ENCODE measurements at places on chromosomes 7 and 10.

- no peak for DNase-seq
Observed at GRCh38 chr10:125225051-125225450, 64.7 kb upstream of the CTBP2 start.

DNA sequence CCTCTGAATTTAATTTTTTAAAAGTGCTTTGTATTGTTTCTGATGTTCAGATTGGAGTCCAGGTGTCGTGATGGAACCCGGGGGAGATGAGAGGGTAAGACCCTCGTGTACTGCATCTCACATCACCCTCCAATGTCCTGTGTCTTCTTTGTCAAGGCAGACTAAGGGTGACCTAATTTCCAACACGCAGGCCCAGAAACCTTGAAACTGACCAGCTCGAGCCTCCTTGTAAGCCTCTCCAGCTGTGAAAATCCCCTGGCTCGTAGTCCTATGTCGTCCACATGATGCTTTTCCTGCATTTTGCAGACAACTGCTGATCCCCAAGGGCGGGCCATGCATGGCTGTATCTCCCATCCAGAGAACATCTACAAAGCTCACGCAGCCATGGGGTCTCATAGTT, 220.2 kb downstream of the ARHGAP12 start:
- no peak for DNase-seq

GRCh38 chr10:116041948-116042347, 231.1 kb downstream of the GFRA1 start:
- no peak for DNase-seq

GRCh38 chr7:120273476-120273975, 551 bp downstream of the KCND2 start:
- DNase-seq, result no peak

DNA sequence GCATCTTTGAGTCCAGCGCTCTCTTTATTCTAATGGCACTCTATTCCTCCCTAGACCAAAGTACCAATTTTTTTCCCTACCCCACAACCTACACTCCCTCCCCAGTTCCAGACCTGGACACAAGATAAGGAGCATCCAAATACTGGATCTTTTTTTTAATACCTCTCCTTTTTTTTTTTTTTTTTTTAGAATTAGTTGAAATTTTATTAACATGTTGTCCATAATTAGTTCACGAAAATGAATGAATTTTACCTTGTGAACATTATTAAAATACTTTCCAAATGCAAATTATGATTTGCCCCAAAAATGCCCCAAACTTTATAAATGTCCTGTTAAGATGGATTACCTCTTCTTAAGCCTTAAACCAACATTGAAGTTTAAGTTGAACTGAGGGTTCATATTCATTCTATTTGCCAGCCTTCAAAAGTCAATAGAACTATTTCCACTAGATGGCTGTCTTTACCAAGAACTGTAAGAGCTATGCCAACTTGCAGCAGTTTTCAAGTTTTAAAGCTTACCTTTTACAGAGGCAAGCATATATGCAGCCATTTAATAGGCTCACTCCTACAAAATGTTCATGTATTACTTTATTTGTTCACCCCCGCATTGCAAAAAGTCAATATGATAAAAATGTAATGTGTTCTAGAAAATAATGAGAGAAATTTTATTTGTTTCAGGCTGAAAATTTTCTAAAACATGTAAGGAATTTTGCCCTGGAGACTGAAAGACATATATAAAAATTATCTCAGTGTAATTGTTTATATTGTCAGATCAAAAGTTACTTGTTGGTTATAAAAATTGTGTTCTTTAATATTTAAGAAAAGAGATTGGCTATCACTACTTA, 39.7 kb upstream of the TNKS2 start:
- no peak for DNase-seq

DNA sequence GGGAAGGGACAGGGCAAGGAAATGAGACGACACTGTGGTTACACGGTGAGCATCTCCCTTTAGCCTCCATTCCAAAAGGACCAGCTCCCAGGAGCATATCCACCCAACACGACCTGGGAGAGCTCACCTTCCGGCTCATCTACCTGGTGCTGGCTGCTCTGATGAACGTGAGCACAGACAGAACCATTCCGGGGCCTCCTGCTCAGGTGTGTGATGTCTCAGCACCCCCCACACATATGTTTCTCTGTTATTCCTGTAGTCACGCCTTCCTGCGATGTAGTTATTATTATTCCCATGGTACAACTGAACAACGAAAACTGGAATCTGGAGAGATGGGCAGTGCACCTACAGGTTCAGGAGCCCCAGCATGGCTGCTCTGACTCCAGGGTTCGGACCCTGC, 20.5 kb upstream of the GPR26 start:
- DNase-seq, result no peak

DNA sequence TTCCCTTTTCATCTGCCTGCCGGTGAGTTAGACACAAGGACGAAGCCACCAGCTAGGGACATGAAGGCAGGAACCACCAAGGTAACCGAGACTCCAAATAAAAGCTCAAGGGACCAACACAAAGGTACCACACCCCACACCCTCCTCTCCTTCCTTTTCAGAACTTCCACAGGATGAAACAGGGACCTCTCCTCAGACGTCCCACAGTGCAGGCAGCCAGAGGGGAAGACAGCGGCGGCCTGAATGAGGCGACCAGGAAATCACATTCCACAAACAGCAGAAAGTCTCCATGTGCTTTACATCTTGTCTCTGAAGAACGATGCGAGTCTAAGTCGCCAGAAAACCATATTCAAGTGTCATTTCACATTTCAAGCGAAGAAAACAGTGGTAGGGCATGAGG, 97.8 kb downstream of the DIP2C start:
- DNase-seq, result no peak

GRCh38 chr7:143431109-143431508, 12.1 kb upstream of the TAS2R60 start:
- DNase-seq, result no peak

DNA sequence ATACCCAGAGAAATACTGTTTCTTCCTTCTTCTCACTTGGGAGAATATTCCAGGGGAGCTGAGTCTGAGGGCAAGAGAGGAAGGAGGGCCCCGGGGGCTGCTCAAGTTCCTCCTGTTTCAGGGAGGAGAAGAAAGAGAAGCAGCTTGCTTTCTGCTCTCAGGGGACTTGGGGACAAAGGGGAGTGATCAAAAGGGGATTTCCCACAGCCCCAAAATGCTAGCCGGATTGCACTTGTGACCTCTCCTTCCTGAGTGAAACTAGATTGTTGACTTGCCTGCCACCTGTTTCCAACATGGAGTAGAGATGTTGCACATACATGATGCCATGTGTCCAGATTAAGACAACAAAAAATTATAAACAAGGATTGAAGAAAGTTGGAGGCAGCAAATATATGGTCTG, 28.7 kb upstream of the PDCD4 start:
- DNase-seq, result peak; percentile 33

DNA sequence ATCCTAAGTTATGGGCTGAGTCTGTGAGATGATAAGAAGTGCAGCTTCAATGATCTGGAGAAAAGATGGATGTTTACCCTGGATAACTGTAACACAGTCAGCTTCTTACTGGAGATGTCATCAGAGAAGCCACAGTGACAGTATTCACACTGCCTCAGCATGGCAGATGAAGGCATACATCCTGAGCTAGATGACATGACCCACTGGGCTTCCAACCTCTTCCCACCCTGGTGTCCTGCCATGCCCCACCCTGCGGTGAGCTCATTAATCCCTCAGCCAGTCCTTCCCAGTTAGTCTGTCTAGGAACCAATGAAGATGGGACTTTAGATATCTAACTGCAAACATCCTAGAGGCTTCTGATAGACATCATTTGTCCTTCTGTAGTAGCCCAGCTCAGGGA, 213.8 kb downstream of the TAX1BP1 start:
- no peak for DNase-seq

GRCh38 chr10:5953676-5954075, 23.7 kb downstream of the IL15RA start:
- no peak for DNase-seq

- DNase-seq, result no peak
Observed at GRCh38 chr7:37915438-37915837, 1.2 kb downstream of the SFRP4 start.

- no peak for DNase-seq
Observed at GRCh38 chr7:155538293-155538692, 8.1 kb downstream of the CNPY1 start.

DNA sequence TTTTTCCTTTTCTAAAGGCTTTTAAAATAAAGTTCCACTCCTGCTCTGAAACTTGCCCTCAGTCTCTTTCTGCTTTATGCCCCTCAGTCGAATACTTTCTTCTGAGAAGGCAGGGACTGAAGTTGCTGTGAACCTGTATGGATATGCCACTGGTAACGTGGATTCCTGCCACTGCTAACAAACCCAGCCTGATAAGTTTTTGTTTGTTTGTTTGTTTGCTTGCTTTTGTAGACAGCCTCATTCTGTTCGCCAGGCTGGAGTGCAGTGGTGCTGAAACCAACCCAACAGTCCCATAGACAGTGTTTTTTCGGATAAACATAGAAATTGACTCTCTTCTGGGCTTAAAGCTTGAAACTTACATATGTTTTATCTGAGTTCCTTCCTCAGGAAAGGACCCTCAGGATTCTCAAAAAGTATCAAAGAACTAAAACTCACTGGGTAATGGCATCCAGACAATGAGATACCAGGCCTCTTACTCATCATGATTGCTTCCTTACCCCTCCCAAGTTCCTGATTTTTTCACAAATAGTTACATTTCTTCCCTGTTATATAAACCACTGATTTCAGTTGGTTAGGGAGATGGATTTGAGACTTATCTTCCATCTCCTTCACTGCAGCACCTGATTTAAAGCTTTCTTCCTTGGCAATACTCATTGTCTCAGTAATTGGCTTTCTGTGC, 273.6 kb downstream of the SDHAF3 start:
- no peak for DNase-seq

GRCh38 chr10:91360461-91360860, 49.7 kb upstream of the HECTD2 start:
- DNase-seq, result no peak

DNA sequence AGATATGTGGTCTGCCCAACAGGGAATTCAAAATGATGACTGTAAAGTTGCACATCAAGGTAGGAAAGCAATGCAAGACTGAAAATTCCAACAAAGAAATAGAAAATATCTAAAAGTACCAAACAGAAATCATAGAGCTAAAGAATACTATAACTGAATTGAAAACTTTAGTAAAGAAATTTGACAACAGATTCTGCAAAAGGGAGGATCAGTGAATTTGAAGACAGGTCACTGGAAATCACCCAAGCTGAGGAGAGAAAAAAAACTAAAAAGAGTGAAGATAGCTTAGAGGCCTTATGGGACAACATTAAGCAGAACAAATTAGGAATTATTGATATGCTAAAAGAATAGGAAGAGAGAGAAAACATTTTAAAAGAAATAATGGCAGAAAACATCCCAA, 240.6 kb downstream of the SNX13 start:
- no peak for DNase-seq

GRCh38 chr10:95241533-95241932, 47.5 kb downstream of the ACSM6 start:
- no peak for DNase-seq

- DNase-seq, result no peak
Observed at GRCh38 chr7:105044449-105045070, 30.6 kb downstream of the KMT2E start.

DNA sequence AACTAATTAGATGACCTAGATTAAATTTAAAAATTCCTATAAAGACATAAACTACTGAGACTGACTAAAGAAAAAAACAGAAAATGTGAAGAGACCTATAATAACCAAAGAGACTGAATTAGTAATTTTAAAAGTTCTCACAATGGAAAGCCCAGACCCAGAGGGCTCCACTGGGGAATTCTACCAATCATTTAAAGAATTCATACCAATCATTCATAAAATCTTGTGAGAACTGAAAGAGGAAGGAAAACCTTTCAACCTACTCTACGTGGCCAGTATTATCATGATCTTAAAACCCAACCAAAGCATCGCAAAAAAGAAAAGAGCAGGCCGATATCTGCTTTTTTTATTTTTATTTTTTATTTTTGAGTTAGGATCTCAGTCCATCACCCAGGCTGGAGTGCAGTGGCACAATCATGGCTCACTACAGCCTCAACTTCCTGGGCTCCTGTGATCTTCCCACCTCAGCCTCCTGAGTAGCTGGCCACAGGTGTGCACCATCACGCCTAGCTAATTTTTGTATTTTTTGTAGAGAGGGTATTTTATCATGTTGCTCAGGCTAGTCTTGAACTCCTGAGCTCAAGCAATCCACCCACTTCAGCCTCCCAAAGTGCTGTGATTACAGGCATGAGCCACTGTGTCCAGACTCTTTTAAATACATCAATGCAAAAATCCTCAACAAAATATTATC, 48.6 kb downstream of the DGKI start:
- no peak for DNase-seq

DNA sequence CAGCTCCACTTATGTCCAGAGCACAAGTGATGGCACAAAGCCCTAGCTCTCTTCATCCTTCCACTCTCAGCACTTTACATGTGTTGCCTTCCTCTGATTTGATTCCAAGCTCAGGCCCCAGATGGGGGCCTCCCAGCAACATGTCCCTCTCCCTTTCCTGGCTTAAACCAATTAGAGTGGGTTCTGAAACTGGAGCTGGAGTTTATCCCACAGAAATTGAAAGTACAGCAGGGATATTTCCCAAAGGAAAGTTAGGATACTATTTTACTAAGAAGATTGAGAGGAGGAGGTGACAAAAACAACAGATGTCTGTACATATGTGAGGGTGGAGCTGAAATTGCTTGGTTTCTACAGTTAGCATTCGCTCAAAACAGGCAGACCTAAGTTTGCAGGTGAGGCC, 724.6 kb downstream of the AUTS2 start:
- no peak for DNase-seq

DNA sequence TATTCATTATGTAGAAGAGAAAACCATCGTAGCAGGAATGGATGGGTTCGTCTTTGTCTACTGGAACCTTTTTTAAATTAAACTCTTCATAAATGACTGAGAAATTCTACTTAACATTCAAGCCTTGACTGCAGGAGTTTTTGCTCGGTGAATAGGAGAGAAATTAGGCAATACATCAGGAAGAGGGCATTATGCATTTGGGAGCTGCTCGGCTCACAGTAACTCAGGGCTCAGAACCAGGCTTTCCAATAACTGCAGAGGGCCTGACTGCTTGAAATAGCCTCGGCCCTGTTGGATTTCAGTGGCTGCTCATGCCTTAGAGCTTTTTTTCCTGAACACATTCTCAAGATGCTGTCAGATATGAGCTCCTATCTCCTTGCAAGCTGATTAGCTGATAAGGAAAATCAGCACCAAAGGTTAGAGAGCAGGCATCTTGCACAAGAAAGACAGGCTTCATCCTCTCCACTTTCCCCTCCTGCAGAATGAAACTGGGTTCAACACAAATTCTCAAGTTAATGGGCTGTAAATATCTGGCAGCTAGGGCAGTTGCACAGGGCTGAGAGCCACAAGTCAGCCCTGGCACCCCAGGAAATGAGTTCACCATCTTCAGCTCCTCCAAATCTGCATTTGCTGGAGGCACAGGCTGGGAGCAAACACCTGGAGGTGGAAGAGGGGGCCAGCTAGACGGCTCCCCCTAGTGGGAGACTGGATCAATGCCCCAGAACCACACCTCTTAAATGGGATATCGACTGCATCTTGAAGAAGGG, 24.3 kb downstream of the TECTB start:
- peak; percentile 7 for DNase-seq

- no peak for DNase-seq
Observed at GRCh38 chr10:74921744-74922143, 95.3 kb downstream of the KAT6B start.

- DNase-seq, result no peak
Observed at GRCh38 chr7:102953406-102953805, 40.6 kb downstream of the LRRC17 start.

Data from stimulated activated CD4-positive, alpha-beta T cell treated with anti-CD3 and anti-CD28 coated beads, Interleukin-15, amount 100 ng/mL, for 48 hours (primary cell).